ENCODE measurements at places on chromosomes 1 and 21.

DNA sequence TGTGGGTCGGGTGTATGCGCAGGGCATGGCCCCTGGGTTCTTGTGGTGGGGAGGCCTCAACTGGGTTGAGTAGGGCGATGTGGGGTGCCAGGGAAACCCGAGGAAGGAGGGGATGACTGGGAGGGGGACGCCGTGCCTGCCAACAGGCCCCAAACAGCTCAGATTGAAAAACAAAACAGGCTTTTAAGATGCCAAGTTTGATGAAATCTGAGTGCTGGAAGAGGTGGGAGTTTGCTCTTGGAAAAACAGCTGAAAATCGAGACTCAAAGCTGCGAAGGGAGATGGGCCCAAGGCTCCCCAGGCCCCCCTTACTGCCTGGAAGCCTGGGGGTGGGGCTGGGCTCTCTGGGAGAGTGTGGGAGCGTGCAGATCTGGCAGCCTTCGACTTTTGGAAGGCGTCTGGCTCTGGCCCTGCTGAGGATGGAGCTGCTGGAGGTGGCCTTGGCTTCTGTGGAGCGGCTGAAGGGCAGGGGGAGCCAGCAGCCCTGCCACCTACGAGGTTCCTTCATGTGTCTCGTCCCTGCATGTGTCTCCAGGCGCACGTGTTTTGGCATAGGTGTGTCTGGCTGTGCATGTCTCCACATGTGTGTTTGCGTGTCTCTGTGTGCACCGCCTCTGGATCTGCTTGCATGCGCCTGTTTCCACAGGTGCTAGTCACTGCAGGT lies 33.3 kb downstream of the PTPRF start:
- DNase-seq, result no peak

DNA sequence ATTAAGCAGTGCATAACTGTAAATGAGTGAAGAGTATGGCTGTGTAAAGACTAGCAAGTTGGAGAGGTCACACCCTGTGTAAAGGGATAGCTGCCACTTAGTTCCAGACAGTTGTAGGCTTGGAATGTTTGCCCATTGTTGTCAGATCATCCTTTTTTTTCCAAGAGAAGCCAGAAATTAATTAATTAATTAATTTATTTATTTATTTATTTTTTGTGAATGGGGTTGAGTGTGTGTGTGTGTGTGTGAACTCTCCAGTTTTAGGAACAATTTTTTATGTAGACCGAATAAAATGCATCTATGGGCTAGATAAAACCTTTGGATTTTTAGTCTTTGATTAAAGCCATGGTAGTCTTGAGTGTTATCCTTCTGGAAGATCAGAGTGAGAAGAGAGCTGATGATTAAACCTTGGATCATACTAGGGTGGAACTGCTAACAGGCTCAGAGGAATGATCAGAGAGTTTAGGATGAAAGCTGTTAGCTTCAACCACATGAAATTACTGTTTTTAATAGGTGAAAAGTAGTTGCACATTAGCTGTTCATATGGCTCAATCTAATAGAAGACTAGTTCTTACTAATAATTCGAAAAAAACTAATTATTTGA lies 58.4 kb downstream of the OSBPL9 start:
- no peak for DNase-seq

- no peak for DNase-seq
These were observed 932 bp downstream of the MAP10 start for GRCh38 chr1:232806186-232806510.

- no peak for DNase-seq
These were observed 361.2 kb downstream of the SMYD3 start for GRCh38 chr1:246145900-246146299.

DNA sequence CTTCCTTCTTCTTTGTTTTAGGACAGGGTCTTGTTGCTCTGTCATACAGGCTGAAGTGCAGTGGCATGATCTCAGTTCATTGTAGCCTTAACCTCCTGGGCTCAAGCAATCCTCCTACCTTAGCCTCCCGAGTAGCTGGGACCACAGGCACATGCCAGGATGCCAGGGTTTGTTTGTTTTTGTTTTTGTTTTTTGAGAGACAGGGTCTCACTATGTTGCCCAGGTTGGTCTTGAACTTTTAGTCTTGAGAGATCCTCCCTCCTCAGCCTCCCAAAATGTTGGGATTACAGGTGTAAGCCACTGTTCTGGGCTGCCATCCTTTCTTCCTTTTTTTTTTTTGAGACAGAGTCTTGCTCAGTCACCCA lies 56.5 kb upstream of the SLC45A1 start:
- no peak for DNase-seq

- DNase-seq, result no peak
These were observed 65.7 kb downstream of the PLA2G4A start for GRCh38 chr1:186894415-186894814.

GRCh38 chr1:36968730-36969129 lies 65.6 kb downstream of the GRIK3 start:
- no peak for DNase-seq

DNA sequence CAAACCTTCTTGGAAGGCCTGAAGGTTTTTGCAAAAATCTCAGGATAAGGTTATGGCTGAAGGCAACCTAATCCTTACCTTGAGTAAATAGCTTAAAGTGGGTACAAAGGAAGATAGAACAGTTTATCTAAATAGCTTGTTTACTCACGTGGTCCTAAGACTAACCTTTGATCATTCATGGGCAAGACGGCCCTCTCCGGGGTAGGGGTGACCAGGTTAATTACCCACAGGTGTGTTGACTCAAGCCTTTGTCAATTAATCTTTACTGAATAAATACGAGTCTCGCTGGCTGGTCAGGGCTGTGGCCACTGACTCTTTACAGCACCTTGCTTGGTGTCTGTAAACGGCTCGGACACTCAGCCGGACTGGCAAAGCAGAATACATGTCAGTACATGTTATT lies 10.8 kb downstream of the AADACL4 start:
- DNase-seq, result no peak
